ENCODE measurements at places on chromosomes 5 and 9.

DNA sequence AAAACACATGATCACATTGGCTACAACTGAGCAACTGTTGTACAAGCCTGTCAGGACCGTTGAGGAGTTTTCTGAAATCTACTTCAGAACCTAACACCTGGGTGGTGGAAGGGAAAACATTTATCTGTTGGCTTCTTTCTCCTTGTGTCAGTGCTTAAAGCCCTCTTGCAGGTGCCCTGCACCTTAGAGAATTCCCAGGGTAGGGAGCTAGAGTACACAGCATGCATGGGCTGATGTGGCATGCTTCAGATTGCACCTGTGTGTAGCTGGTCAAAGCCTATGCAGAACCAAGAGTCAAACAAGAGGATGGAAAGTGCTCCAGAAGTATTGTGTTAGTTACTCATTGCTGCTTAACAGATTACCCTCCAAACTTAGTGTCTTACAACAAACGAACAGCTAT, 33.6 kb upstream of the ZBED3 start:
- no peak for DNase-seq

DNA sequence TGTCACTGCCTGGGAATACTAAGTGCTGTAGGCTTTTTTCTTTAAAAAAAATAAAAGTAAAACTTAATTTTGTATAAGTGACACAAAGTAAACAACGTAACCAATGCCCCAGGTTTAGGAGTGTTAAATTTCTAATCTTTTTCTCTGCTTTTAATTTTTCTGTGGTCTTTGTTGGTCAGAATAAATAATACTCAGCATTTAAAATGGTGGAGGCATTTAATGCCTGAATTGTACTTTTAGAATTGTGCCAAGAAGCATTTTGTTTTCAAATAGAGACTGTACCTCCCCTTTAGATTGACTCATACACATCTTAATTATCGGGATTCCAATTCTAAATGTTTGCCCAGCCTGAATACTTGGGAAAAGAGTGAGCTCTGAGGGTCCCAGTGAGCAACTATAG, 1.6 kb downstream of the DMXL1 start:
- DNase-seq = no peak

GRCh38 chr5:173699966-173700365, 83.5 kb upstream of the BOD1 start:
- DNase-seq = no peak

DNA sequence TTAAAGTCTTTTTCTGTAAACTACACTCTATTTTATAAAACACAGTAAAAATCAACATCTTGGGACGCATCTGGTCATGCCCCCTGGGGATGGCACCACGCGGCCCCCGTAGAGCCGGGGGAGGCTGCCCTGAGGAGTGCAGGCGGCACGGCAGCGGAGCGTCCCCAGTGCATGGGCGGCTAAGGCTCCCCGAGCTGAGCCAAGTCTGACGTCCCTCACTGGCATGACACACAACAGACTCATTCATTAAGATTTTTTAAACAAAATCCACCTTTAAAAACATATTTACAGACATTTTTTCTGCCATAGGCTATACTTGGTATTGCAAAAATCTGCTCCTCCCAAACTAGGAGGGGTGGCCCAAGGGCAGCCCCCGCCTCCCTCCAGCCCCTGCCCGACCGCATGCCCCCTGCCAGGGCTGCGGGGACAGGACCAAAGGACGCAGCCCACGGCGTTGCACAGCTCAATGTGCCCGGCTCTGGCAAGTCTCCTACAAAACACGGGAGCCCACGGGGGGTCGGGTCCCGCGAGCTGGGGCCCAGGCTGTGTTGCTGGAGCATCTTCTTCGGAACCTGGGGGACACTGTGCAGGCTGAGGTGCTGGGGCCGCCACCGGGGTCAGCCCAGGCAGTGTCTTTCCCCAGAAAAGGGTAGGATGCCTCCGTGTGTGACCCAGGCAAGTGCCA, 11.8 kb upstream of the SEC16A start:
- DNase-seq = no peak

- no peak for DNase-seq
Measured at GRCh38 chr9:137760426-137760825, 117.2 kb upstream of the CACNA1B start.

- no peak for DNase-seq
Measured at GRCh38 chr5:130350131-130350530, 445.9 kb downstream of the CHSY3 start.

GRCh38 chr9:123350590-123351310, 5.2 kb upstream of the CRB2 start:
- DNase-seq = no peak

- DNase-seq = peak; percentile 25
Measured at GRCh38 chr9:138098908-138099791, 221.6 kb downstream of the CACNA1B start.

DNA sequence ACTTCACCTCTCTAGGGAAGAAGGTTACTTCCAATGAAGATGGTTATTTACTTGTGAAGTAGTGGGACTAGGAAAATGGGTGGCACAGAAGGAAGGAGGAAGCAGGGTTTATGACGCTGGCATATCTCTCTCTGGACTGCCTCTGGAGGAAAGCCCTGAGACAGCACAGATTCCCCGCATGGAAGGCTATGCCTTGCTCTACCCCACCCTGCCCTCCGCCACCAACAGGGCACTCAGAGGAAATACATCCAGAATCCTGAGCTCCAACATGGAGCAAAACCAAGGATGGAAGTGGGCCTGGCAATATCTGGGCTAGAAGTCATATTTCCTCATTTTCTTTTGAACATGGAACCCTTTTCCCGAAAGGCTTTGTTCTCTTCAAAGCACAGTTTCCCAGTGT, 346.9 kb downstream of the ZSWIM6 start:
- no peak for DNase-seq

DNA sequence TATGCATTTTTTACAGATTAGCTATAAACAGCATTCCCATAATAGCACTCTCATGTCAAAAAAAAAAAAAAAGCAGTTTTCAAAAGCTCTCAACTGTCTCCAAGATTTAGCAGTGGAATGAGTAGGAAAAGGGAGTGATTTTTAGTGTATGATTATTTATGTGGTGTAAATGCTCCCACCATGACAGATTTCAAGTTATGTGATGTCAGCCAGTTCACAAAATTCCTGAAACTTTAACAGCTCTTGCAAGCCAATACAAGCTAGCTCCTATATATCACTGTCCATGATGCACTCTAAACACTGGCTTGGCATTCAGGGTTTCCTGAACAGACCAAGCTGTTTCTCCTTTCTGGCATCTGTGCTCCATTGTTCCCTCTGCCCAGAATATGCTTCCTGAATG, 7.9 kb upstream of the ANKDD1B start:
- no peak for DNase-seq

- no peak for DNase-seq
Measured at GRCh38 chr5:167895899-167896659, 395.4 kb upstream of the WWC1 start.

DNA sequence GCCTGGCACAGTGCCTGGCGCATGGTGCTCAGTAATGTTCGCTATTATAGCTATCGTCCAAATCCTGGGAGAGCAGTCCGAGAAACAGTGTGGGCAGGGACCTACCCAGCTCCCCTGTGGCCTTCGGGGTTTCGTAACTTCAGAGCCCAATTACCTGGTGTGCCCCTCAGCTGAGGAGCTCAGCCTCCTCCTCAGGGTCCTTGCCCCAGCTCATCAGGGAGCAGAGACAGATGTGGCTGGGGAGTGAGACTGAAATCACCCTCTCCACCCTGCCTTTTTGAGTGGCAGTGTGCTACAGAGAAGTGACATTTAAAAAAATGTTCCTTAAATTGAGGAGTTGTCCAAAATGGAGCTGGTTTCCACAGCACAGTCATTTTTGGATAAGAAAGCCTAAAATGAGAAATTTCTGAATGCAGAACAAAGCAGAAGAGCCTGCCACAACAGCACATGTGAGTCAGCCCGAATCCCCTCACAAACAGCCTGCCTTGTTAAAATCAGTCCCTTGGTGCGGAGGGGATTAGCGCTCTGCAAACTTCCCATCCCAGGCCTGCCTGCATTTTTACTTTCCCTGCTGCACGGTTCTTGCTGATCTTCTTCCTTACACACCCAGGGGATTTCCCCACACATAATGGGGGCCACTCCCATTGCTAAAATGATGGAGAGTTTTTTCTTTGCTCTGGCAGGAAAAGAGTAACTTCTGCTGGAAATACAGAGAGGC, 78.1 kb upstream of the PITX1 start:
- peak; percentile 60 for DNase-seq

GRCh38 chr5:105581988-105582690, 2019.5 kb upstream of the NUDT12 start:
- DNase-seq = no peak

- DNase-seq = no peak
Measured at GRCh38 chr9:108443741-108444140, 412.0 kb downstream of the ACTL7B start.

DNA sequence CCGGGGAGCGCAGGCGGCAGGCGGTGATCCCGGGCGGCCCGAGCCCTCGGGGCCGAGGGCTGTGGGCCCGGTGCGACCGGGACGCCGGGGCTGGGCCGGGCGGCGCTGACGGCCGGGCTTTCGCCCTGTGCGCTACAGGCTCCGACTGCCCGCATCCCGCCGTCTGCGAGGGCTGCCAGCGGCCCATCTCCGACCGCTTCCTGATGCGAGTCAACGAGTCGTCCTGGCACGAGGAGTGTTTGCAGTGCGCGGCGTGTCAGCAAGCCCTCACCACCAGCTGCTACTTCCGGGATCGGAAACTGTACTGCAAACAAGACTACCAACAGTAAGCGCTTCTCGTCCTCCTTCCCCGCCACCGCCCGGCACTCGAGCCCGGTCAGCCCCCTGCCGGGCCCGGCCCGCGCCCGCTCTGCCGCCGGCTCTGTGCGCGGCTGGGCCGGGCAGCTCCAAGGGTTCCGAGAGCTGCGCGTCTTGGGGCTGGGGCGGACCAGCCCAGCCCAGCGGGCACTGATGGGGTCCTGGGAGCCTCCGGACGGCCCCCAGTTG, 1.6 kb downstream of the LMX1B start:
- DNase-seq = peak; percentile 75

- DNase-seq = no peak
Measured at GRCh38 chr9:36802201-36802920, 229.7 kb downstream of the MELK start.

DNA sequence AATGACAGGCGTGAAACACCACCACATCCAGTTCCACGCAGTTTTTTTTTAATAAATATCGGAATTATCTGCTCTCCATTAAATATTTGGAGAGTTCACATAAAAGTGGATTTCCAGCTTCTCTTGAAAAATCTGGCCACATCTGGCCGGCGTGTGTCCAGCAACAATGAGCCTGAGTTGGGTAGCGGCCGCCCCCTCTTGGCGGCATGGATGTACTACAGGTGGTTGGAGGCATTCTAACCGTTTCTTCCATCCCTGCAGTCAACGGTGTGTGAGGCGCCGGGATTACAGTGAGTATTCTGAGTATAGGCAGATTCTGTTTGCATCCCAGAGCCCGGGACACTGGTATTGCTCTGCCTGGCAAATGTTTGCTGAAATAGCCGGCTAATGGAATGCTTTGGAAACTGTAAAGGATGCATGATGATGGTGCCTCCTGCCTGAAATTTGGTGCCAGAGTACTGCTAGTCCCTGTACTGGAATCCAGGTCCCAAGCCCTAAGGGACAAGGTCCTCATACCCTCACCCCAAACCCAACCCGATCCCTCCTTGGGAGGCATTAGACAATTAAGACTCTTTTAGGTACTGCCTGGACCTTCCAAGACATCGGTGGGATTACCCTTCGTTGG, 13.6 kb upstream of the GM2A start:
- peak; percentile 88 for DNase-seq

DNA sequence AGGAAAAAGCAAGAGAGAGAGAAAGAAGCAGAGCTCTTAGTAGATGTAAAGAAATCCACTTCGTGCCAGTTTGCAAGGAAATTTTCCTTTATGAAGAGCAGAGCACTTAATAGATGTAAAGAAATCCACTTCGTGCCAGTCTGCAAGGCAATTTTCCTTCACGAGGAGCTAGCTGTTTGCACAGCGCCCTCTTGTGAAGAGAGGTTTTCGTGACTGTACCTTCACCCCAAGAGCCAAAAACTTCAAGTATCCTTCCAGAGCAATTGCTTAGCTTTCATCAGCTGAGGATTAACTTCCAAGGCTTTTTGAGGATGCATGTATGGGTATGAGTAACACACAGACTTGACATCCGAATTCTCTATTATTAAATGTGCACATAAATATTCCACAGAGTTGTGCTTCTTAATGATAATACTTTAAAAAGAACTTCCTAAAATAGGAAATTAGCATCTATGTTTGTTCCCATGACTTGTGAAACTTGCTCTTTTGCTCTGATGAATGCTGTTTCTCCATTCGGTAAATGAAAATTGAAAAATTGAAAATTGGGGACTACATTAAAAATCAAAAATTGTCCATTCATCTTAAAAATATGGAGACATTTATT, 525.6 kb downstream of the PDE4D start:
- DNase-seq = peak; percentile 64

- no peak for DNase-seq
Measured at GRCh38 chr9:91082731-91083130, 279.0 kb downstream of the AUH start.

DNA sequence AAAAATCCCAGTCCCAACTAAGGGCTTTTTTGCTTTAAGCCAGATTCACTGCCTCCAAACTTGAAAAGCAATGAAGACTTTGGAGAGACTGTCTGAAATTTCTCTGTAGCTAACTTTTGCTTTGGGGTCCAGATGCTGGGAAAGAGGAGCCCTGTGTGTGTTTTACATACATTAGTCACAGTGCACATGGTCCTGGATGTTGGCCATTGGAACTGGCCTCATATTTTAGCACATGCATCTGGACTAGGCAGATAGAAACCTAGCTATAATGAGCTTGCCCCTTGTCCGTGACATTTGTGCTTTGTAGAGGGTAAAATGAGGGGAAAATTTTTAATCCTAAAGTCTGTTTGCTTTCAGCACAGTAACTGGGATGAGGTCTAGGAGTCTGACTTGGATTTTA, 421.7 kb downstream of the CDK5RAP2 start:
- no peak for DNase-seq

DNA sequence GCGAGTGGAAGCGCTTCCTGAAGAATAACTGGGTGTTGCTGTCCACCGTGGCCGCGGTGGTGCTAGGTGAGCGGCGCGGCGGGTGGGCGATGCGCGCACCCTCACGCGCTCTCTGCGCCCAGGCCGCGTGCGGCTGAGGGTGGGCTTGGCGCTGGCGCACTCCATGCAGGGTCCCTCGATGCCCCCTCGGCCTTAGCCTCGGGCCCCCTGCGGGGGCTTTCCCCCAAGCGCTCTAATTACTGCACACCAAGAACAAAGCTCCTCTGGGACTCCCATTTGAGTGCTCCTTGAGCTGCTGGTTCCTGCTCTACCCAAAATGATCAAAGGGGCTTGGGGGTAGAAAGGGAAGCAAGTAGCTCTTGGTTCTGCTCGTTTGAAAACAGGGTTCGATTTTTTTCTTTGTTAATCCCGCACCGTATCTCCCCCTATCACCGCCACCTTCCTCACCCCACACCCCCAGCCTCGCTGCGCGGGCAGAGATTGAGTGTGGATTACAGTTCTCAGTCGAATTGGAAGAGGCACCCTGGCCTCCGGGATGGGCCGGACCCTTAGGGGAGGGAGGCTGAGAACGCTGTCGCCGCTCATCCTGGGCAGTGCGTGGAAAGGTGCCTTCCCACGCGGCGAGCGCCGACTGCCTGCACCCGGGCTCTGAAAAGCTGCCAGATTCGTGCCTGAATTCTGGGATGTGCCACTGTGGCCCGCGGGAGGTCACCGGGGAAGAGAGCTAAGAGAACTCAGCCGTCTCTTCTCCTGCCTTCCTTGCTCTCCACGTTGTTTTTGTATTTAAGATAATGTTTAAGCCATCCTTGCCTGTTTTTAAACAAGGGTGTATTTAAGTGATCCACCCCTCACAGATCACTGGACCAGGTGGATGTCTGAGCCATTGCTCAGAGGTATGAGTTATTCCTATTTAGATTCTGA, 697 bp downstream of the SLC1A1 start:
- peak; percentile 52 for DNase-seq
